ENCODE measurements at places on chromosomes 11 and 22. TPM values are rescaled to one million over a fixed set of nuclear protein-coding genes. Genes with fewer than 3 reads are reported as not detected.

DNA sequence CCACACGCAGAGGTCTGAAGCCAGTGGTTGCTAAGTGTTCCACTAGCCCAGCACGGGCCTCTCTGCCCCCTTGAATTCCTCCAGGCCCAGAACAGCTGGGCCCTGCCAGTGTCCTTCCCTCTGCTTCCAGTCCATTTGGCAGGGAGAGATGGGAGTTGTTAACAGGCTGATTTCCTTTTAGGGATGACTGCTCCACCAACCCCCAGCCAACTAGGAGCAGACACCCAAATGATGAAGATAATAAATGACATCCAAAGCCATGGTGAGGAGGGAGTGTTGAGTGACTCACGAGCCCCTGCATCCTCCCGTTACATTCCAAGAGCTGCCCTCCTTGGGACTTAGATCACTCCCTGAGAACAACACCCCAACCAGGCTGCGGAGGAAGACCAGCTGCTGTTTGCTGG, 20.6 kb downstream of the PARVA start:
- peak; percentile 77 for DNase-seq

DNA sequence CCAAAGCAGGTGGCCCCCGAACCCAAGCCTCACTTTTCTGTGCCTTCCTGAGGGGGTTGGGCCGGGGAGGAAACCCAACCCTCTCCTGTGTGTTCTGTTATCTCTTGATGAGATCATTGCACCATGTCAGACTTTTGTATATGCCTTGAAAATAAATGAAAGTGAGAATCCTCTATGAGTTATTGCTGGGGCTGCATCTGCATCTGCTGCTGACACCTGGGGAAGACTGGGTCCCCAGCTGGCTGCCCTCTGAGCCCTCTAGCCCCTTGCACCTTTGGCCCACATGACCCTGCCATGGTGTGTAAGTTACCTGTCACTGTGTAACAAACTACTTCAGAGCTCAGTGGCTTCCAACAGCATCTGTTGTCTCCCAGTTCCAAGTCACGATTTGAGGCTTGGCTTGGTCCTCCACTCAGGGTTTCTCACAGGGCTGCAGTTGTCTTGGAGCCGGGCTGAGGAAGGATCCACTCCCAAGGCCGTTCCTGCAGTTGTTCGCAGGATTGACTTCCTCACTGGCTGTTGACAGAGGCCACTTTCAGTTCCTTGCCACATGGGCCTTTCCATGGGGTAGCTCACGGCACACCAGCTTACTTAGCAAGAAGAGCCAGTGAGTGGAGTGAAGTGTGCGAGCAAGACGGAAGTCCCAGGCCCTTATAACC, 13.5 kb upstream of the UVRAG start:
- no peak for DNase-seq

Gene OR8D4
- not detected for polyA plus RNA-seq

DNA sequence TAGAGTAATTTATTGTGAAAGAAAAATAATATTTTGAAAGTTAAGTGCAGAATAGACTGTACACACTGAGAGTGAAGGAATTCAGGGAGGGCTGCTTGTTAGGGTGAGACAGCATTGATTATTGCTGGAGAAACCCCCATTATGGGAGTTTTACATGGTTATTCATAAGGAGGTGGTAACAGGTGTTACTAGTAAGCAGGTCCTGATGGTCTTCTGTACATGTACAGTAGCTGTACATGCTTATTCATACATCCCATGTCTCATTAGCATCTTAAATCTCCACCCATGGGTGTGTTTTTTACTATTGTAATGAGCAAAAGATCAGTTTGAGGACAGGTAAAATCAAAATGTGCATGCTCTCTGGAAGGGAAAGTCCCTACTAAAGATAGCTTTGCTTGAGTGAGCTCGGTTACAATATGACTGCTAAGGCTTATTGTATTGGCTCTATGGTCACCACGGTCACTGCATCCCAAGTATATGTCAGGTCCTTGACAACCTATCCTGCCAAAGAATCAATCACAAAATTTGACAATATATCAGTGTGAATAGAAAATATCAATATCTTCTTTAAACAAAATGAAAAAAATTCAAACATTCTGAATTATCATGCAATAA, 6.2 kb downstream of the KDM4F start:
- DNase-seq: no peak

Gene PNPLA5
- polyA plus RNA-seq: 0.10 TPM

GRCh38 chr11:93606314-93606713, 55.2 kb upstream of the CEP295 start:
- DNase-seq: no peak

- DNase-seq: peak; percentile 48
These were observed 15.8 kb upstream of the SIK2 start for GRCh38 chr11:111586388-111586831.

DNA sequence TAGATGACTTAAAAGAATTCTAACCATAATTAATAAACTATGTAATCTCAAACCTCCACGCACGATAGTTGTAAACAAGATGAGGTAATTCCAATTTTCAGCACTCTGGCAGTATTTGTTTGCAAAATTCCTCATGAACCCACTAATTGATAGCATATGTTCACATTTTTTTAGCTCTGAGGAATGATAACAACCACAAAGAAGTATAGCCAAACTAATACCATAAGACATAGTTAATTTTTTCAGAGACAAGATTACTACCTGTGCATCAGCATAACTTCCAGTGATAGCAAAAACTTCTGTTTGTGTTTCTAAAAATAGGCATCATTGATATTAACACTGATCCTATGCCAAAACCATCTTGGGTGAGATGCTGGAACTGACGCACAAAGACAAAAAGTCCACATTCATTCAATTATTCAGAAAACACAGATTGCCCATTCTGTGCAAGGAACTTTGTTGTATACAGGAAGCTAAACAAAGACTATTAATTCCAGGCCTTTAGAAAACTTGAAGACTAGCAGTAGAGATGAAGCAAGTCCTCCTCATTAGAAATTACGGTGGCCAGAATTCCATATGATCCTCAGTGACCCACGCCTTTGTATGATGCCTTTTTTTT, 57.7 kb downstream of the PDGFD start:
- DNase-seq: no peak

DNA sequence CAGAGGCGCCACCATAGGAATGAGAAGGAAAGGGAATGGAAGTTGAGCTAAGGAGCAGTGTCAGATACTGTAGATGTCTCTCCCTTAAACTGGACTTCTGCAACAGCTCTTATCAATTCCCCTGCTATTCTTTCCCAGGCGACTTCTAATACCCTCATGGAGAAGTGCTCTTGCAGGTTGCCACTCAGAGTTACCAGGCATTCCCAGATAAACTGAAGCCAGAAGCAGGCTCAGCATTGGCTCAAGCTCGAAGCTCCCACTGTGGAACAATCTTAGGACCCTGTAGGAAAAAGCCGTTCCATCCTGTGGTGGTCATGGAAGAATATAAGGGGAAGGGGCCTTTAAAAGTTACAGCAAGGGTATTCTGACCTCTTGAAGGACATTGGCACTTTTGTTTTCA, 208.7 kb upstream of the PLET1 start:
- no peak for DNase-seq
